ENCODE measurements at places on chromosomes 13 and 19. TPM values are rescaled to one million over a fixed set of nuclear protein-coding genes. Genes with fewer than 3 reads are reported as not detected.

ANGPTL4 gene
- 92.8 TPM for total RNA-seq

SHISA2 gene
- 0.09 TPM for total RNA-seq

ETHE1 gene
- 9.0 TPM for total RNA-seq

PABPC3 gene
- 0.07 TPM for total RNA-seq

NR2C2AP gene
- total RNA-seq = 3.6 TPM

TGFBR3L gene
- total RNA-seq = 3.6 TPM

CASP14 gene
- not detected for total RNA-seq

TICAM1 gene
- 13.6 TPM for total RNA-seq

SELENOV gene
- not detected for total RNA-seq

DNA sequence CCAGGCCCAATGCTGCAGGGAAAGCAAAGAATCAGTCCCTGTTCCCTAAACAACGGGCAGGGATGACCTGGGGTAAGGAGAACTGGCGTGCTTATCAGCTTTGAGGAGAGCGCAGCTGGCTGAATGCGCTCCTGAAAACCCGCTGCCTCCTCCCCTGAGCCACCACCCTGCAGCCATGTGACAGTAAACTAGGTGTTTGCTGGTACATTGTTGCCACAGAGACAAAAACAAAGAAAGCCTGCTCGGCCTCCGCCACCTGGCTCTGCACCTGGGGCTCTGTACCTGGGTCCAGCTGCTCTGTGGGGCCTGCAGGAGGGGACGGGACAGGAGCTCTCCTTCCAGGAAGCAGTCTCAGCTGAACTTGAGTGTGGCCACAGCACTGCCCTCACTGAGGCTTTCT lies 21.8 kb downstream of the MCF2L start:
- H3K4me1 ChIP-seq = peaks cover 58% of the 10 kb centered on the region
- peaks cover 7% of the 10 kb centered on the region for H3K36me3 ChIP-seq
- H3K27ac ChIP-seq = no peak overlapping the region
- no peak for DNase-seq
- H3K27me3 ChIP-seq = no peaks in the 10 kb centered on the region
- H3K4me3 ChIP-seq = no peak overlapping the region

DNA sequence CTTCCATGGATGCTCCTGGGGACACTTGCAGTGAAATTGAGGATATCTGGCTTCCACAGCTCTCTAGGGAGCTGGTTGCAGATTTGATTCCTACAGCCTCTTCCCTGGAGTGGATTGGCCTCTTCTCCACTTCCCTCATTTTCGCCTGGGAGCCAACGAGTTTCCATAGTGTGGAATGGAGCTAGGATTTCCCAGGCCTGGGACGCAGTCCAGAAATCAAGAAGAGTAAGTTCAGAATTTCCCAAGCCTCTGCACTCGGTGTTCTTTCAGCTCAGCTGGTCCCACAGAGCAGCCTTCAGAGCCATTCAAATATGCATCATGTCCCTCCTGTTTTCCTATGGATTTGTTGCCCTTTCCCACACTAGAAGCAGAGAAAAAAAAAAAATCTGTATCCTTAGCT lies 68.2 kb downstream of the RAP2A start:
- no peaks in the 10 kb centered on the region for H3K27me3 ChIP-seq
- no peak overlapping the region for H3K4me3 ChIP-seq
- DNase-seq = peak; percentile 40
- no peak overlapping the region for H3K27ac ChIP-seq
- no peaks in the 10 kb centered on the region for H3K36me3 ChIP-seq

- peaks cover 30% of the 10 kb centered on the region for H3K36me3 ChIP-seq
- no peak for DNase-seq
- H3K4me3 ChIP-seq = no peak overlapping the region
- no peak overlapping the region for H3K27ac ChIP-seq
These were observed 53.3 kb downstream of the KCNRG start for GRCh38 chr13:50068508-50068907.

GRCh38 chr13:27496006-27496405 lies 45.6 kb upstream of the MTIF3 start:
- no peaks in the 10 kb centered on the region for H3K36me3 ChIP-seq
- H3K27ac ChIP-seq = no peak overlapping the region
- no peaks in the 10 kb centered on the region for H3K27me3 ChIP-seq
- no peak for DNase-seq
- H3K4me3 ChIP-seq = no peak overlapping the region

- no peaks in the 10 kb centered on the region for H3K36me3 ChIP-seq
- no peak overlapping the region for H3K4me3 ChIP-seq
- H3K27ac ChIP-seq = no peak overlapping the region
- DNase-seq = no peak
These were observed 5.2 kb upstream of the CDC16 start for GRCh38 chr13:114229506-114229905.

- H3K27me3 ChIP-seq = no peaks in the 10 kb centered on the region
- peak overlapping the region; percentile 85 for H3K27ac ChIP-seq
- peak overlapping the region; percentile 45 for H3K4me3 ChIP-seq
- no peak for DNase-seq
- H3K36me3 ChIP-seq = peaks cover 25% of the 10 kb centered on the region
These were observed 7.5 kb downstream of the CARD8 start for GRCh38 chr19:48248081-48248833.

- H3K4me1 ChIP-seq = no peaks in the 10 kb centered on the region
- no peak for DNase-seq
- no peaks in the 10 kb centered on the region for H3K27me3 ChIP-seq
- no peak overlapping the region for H3K4me3 ChIP-seq
- no peak overlapping the region for H3K27ac ChIP-seq
- no peaks in the 10 kb centered on the region for H3K36me3 ChIP-seq
These were observed 113.3 kb downstream of the LMO7 start for GRCh38 chr13:75749407-75749806.

DNA sequence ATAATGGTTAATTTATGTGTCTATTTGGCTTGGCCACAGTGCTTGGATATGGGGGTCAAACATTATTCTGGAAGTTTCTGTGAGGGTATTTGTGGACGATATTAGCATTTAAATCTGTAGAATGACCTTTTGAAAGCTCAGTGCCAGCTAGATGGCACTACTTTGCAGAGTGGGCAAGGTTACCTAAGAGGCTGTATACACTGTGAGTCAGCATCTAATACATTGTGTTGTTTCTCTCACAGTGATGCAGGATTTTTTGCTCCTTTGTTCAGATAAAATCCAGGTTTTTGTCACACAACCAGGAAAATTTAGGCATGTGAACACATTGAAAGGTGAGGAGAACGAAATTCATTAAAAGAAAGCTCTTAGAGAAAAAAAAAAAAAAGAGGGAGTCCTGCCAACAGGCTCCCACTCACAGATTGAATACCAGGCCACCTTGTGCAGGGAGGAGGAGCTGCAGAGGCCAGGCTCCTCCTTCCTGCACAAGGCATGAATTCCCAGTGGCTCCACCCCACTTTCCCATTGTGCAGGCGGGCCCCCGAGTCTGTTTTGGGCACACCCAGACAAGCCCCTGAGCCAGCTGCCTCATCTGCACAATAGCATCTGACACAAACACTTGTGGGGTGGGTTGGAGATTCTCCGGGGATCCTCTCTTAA lies 551.0 kb upstream of the ATXN8OS start:
- no peaks in the 10 kb centered on the region for H3K36me3 ChIP-seq
- DNase-seq = no peak
- H3K4me3 ChIP-seq = no peak overlapping the region
- no peak overlapping the region for H3K27ac ChIP-seq
- no peaks in the 10 kb centered on the region for H3K27me3 ChIP-seq

DNA sequence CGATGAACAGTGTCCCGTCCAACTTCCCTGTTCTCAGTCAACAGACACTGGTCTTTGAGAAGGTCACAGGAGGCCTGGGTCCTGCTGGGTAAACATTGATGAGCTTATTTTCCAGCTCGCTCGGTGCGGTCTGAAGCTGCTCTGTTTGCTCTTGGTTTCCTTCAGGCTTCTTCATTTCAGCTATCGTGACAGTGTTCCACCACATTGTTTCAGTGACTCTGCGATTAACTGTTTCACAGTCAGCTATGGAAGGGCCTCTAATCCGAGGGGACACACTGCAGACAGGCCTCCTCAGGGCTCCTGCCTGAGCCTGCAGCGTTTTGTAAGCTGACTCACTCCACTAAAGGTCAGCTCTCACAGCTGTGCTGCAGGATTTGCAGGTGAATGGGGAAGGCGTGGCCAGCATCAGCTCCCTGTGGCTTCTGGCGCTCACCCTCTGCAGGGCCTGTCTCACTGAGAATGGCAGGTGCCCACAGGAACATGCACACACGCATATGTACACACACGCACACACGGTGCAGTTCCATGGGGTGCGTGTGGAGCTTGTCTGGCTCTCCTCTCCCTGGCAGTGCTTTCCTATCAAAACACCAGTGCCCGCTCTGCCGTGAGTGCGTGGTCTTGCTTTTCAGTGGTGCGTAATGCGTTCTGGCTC lies 62.9 kb upstream of the MCF2L start:
- H3K4me3 ChIP-seq = no peak overlapping the region
- no peaks in the 10 kb centered on the region for H3K36me3 ChIP-seq
- no peaks in the 10 kb centered on the region for H3K27me3 ChIP-seq
- no peak overlapping the region for H3K27ac ChIP-seq
- no peak for DNase-seq

GRCh38 chr13:27088619-27089018 lies 83.0 kb downstream of the USP12 start:
- H3K4me3 ChIP-seq = no peak overlapping the region
- H3K4me1 ChIP-seq = no peaks in the 10 kb centered on the region
- DNase-seq = no peak

DNA sequence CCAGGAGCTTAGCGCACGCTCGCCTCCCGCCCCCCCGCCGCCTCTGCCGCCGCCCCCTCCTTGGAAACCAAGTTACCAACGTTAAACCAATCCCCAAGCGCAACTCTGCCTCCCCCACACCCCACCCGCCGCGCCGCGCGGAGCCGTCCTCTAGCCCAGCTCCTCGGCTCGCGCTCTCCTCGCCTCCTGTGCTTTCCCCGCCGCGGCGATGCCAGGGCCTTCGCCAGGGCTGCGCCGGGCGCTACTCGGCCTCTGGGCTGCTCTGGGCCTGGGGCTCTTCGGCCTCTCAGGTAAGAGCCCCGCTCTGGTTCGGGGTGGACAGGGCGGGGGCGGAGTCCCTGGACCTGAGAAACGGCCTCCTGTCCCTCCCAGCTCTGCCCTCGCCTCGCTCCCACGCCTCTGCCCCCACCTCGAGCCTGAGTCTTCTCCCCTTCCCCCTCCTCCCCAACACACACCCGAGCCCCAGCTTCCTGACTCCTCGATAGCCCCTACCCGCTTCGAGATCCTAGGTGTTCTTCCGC lies at the start of gene ICAM5:
Gene ICAM5, plus strand, starts transcription at position 117 of the 521 bp plus-strand sequence. Its CDS starts 92 bp downstream, at position 209.
- no peak within 1 kb of the TSS for H3K27ac ChIP-seq
- H3K27me3 ChIP-seq = peaks cover 77% of the 10 kb centered on the region
- H3K36me3 ChIP-seq = no peaks in the 10 kb centered on the region
- peaks cover 71% of the 10 kb centered on the region for H3K4me1 ChIP-seq
- peak within 1 kb of the TSS; percentile 57 for H3K4me3 ChIP-seq

- H3K4me1 ChIP-seq = peaks cover 14% of the 10 kb centered on the region
- peaks cover 10% of the 10 kb centered on the region for H3K27me3 ChIP-seq
- peaks cover 5% of the 10 kb centered on the region for H3K36me3 ChIP-seq
- H3K27ac ChIP-seq = no peak overlapping the region
These were observed 9.5 kb downstream of the SSC5D start for GRCh38 chr19:55497763-55498162.

GRCh38 chr19:50721441-50722137 lies 1.6 kb upstream of the CLEC11A start:
- H3K4me1 ChIP-seq = peaks cover 3% of the 10 kb centered on the region
- DNase-seq = no peak
- H3K36me3 ChIP-seq = no peaks in the 10 kb centered on the region
- no peak overlapping the region for H3K27ac ChIP-seq
- peaks cover 48% of the 10 kb centered on the region for H3K27me3 ChIP-seq

DNA sequence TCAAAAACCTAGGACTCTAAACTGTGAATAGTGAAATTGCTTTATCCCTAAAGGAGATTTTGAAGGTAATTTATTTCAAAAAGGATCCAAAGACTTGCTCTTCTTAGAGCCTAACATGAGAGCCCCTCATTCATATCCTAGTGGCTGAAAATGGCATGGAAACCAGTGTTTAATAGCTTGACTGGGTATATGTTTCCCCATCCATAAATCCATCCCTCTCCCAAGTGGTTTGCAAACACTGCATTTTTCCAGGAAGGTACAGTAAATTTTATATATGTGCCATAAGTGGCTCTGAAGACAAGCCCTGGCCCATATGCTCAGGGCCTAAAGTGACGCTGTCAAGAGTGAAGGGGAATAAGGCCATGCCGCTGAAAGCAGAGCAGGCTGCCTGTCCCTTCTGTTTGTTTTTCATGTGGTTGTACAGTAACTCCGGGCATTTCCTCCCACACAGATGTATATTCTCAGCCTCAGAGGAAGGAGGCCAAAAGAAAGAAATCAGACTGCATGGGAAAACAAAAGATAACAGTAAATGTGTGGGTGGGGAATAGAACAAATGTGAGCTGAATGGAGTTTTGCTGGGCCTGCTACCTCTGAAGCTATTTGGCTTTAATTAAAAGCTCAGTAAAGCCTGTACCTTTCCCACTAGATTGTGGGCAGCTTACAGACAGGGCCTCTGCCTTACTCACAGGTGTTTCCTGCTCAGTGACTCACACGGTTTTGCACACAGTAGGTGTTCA lies 181.9 kb downstream of the PCDH9 start:
- no peak overlapping the region for H3K4me3 ChIP-seq
- H3K4me1 ChIP-seq = no peaks in the 10 kb centered on the region
- no peak for DNase-seq
- H3K27ac ChIP-seq = no peak overlapping the region
- no peaks in the 10 kb centered on the region for H3K27me3 ChIP-seq
- no peaks in the 10 kb centered on the region for H3K36me3 ChIP-seq

GRCh38 chr13:36858290-36858689 lies 39.3 kb downstream of the RFXAP start:
- no peak for DNase-seq
- no peaks in the 10 kb centered on the region for H3K4me1 ChIP-seq
- peaks cover 10% of the 10 kb centered on the region for H3K36me3 ChIP-seq
- no peak overlapping the region for H3K4me3 ChIP-seq

GRCh38 chr13:113771709-113772331 lies 12.8 kb downstream of the TMEM255B start:
- no peaks in the 10 kb centered on the region for H3K36me3 ChIP-seq
- DNase-seq = no peak
- H3K4me3 ChIP-seq = no peak overlapping the region
- no peak overlapping the region for H3K27ac ChIP-seq
- H3K4me1 ChIP-seq = no peaks in the 10 kb centered on the region
- H3K27me3 ChIP-seq = peaks cover 7% of the 10 kb centered on the region
